ENCODE measurements at places on chromosomes 4 and X. TPM values are rescaled to one million over a fixed set of nuclear protein-coding genes. Genes with fewer than 3 reads are reported as not detected.

Gene NPY5R
- 0.34 TPM for total RNA-seq

Gene SSX4
- not detected for total RNA-seq

Gene TEC
- 1.7 TPM for total RNA-seq

DNA sequence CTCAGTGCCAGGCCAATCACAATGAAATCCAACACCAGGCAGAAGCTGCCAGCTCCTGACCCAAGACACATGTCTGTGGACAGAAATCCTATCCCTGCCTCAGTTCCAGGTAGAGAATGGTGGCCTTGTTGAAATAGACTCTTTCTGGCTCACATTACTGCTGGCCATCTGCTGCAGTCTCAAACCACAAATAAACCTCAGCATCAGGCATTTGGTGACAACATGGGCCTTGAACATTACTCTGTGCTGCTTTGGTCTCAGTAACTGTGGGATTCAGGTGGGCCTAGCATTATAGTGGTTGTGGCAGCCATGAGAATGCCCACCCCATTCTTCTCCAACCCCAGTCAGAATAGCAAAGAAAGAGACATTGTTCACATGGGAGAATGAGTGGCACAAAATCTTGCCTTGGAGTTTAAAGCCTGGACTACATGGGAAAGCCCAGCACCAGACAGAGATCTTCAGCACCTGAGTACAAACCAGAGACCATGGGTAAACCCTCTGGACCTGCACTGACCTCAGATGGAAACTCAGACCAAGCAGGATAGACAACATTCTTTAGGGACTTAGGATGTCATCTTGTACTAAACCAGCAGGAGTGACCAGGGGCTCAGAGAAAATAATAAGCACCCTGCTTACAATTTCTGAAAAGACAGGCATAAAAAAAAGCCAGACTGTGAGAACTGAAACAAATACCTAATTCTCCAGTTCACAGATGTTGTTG, 50.4 kb upstream of the TRAM1L1 start:
- H3K27ac ChIP-seq: no peak overlapping the region
- H3K4me1 ChIP-seq: no peaks in the 10 kb centered on the region
- no peak overlapping the region for H3K4me3 ChIP-seq
- DNase-seq: no peak
- no peaks in the 10 kb centered on the region for H3K36me3 ChIP-seq

DNA sequence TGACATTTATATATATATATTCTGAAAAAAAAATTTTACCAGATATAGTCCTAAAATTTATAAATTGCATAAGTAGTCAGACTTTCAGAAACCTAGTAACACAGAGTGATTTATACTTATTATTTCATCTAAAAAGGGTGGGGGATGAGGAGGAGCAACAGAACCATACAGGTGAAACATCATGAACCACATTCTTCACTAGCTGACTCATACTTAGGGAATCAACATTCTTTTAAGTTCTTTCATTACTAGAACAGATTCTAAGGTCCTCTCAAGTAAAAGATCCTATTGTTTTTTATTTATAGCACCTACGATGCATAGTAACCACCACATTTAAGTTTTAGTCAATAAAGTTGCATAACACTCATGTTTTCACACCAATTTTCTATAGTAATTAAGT, 166.1 kb downstream of the LRBA start:
- H3K4me1 ChIP-seq: no peaks in the 10 kb centered on the region
- H3K27me3 ChIP-seq: no peaks in the 10 kb centered on the region
- no peaks in the 10 kb centered on the region for H3K36me3 ChIP-seq
- H3K27ac ChIP-seq: no peak overlapping the region
- no peak overlapping the region for H3K4me3 ChIP-seq

- no peak for DNase-seq
- H3K4me3 ChIP-seq: no peak overlapping the region
- H3K36me3 ChIP-seq: no peaks in the 10 kb centered on the region
- H3K27ac ChIP-seq: no peak overlapping the region
- no peaks in the 10 kb centered on the region for H3K4me1 ChIP-seq
Observed at GRCh38 chr4:170425521-170426143, 335.9 kb upstream of the AADAT start.

Gene VCX3B
- not detected for total RNA-seq

Gene ALB
- total RNA-seq: not detected

- no peaks in the 10 kb centered on the region for H3K4me1 ChIP-seq
- no peaks in the 10 kb centered on the region for H3K36me3 ChIP-seq
- peaks cover 4% of the 10 kb centered on the region for H3K27me3 ChIP-seq
- no peak for DNase-seq
- no peak overlapping the region for H3K4me3 ChIP-seq
Observed at GRCh38 chr4:5988086-5988845, 30.0 kb downstream of the C4orf50 start.
